Smooth muscle cell of bladder (primary cell): ENCODE measurements at places on chromosomes 4 and X. TPM values are rescaled to one million over a fixed set of nuclear protein-coding genes. Genes with fewer than 3 reads are reported as not detected.

CT47B1 gene
- not detected in 2 replicates for total RNA-seq

MTMR8 gene
- not detected in 2 replicates for total RNA-seq

STPG2 gene
- total RNA-seq, result 0.09 and 0.14 TPM in 2 replicates

SLC6A14 gene
- total RNA-seq, result under 0.01 TPM in 1 of 2 replicates, not detected in the other

C4orf50 gene
- total RNA-seq, result under 0.01 TPM in 1 of 2 replicates, not detected in the other

SPANXN4 gene
- total RNA-seq, result not detected in 2 replicates

TBCK gene
- 37.1 and 49.8 TPM in 2 replicates for total RNA-seq

ATP6AP1 gene
- total RNA-seq, result 46.6 and 57.0 TPM in 2 replicates

PABPC1L2B gene
- not detected in 2 replicates for total RNA-seq

GAGE12E gene
- total RNA-seq, result not detected in 2 replicates

GSX2 gene
- not detected in 2 replicates for total RNA-seq

CLDN22 gene
- not detected in 2 replicates for total RNA-seq

SPP1 gene
- 0.43 and 1.3 TPM in 2 replicates for total RNA-seq

TMPRSS11E gene
- not detected in 2 replicates for total RNA-seq

RBM3 gene
- 76.8 and 295 TPM in 2 replicates for total RNA-seq

FAM9C gene
- under 0.01 and 0.18 TPM in 2 replicates for total RNA-seq

RHOH gene
- under 0.01 and 0.09 TPM in 2 replicates for total RNA-seq

NWD2 gene
- not detected in 2 replicates for total RNA-seq

CPLX1 gene
- total RNA-seq, result not detected in 2 replicates

ENPP6 gene
- total RNA-seq, result 0.09 and 0.28 TPM in 2 replicates

AFAP1 gene
- total RNA-seq, result 25.2 and 38.3 TPM in 2 replicates

FAM149A gene
- total RNA-seq, result 5.3 and 7.0 TPM in 2 replicates

AKAP17A gene
- 18.3 and 19.2 TPM in 2 replicates for total RNA-seq

SYP gene
- 0.14 and 0.18 TPM in 2 replicates for total RNA-seq

TRIM61 gene
- 2.1 and 2.6 TPM in 2 replicates for total RNA-seq

ATOH1 gene
- total RNA-seq, result not detected in 2 replicates

NLRP2B gene
- total RNA-seq, result under 0.01 TPM in 2 replicates

ASB12 gene
- total RNA-seq, result not detected in 2 replicates

SERTM2 gene
- total RNA-seq, result 2.1 and 2.3 TPM in 2 replicates

BGN gene
- total RNA-seq, result 2.0 and 9.0 TPM in 2 replicates

CT47A7 gene
- not detected in 2 replicates for total RNA-seq

FHDC1 gene
- total RNA-seq, result 0.18 and 0.28 TPM in 2 replicates

EVC gene
- 34.8 and 36.8 TPM in 2 replicates for total RNA-seq

CMC4 gene
- 5.4 and 9.1 TPM in 2 replicates for total RNA-seq

TRAPPC11 gene
- 40.7 and 49.9 TPM in 2 replicates for total RNA-seq

HTATSF1 gene
- 22.2 and 28.2 TPM in 2 replicates for total RNA-seq

TMSB15A gene
- 0.85 and 0.92 TPM in 2 replicates for total RNA-seq

AMOT gene
- total RNA-seq, result 1.1 and 2.5 TPM in 2 replicates

GPR173 gene
- total RNA-seq, result 1.6 and 1.7 TPM in 2 replicates

EDNRA gene
- total RNA-seq, result 3.4 and 8.0 TPM in 2 replicates
